ENCODE measurements at places on chromosomes 11 and 22.

DNA sequence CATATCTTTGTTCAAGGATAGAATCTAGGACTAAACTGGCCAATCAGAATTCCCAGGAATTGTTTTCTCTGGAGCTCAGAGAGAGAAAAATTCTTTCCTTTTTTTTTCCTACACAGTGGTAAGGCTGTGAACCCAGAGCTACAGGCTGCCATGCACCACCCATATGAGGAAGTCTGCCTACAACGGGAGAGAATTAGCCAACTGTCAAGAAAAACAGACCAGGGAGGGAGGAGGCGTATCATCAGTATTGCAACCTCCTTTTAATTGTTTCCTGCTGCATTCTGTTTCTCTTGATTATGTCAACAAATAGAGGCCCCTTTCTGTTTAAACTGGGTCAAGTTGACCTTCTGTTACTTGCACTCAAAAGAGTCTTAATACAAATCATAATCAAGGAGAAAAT, 176.5 kb upstream of the UBASH3B start:
- DNase-seq = no peak

GRCh38 chr11:114889594-114890011, 211.3 kb downstream of the NXPE2 start:
- no peak for DNase-seq

- DNase-seq = no peak
Observed at GRCh38 chr22:41683616-41684015, 5.1 kb downstream of the SNU13 start.

DNA sequence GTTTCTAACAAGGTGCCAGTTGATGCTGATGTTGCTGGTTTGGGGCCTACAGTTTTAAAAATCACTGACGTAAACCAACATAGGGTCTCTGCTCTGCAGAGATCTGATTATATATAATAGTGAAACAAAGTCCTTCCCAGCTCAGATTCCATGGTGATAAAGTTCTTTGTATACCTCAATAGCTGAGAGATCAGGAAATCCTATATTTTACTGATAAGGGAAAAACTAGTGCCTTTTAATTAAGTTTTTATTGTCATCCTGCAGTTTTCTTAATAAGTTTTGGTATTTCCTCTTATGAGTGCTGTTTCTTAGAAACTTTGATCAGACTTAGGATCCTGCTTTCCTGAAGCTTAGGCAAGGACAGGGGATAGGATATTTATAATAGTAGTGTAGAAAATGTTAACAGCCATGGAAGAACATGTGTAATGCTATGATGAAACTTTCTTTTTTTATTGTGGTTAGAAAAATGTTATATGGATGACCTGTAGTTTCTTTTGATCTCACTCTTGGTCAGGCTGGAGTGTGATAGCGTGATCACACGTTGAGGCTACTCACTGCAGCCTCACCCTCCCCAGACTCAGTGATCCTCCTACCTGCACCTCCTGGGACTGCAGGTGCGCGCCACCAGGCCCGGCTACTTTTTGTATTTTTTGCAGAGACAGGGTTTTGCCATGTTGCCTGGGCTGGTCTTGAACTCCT, 14.1 kb downstream of the CAPRIN1 start:
- peak; percentile 49 for DNase-seq

- no peak for DNase-seq
Observed at GRCh38 chr22:36386900-36387708, 663 bp downstream of the MYH9 start.

GRCh38 chr11:70074746-70075145, 3.4 kb upstream of the ANO1 start:
- DNase-seq = no peak

GRCh38 chr11:113728814-113729213, 22.7 kb upstream of the TMPRSS5 start:
- peak; percentile 9 for DNase-seq

- DNase-seq = no peak
Observed at GRCh38 chr11:65286686-65287085, 24.9 kb downstream of the POLA2 start.

DNA sequence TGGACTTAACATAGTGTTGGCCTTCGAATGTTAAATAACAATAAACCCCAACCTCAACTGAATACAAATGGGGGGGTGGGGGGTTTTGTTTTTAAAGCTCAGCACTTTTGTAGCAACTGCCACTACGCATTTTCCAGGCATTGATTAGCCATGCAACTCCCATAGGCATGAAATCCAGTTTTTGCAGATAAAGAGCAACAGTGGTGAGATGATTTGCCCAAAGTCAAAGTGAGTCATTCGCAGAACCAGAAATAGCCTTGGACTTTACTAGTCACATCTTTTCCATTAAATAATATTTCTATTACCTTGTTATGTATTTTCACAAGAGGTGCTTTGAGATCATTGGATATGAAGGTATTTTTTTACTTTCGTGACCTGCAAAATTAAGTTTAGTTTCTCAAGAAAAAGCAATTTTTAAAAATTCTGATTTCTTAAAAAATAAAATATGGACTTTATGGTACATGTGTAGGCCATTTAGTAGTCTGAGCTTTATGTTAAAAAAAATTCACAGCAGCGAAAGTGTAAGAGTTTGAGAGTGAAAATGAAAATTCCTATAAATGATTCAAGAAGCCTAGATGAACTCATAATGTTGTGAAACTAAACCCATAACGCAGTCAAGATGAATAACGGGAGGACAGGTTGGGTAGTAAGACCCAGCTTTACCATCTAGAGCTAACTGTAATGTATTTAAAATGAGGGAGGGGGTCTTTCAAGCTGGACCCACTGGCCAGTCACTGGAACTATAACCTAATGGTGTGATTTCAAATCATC, 1.9 kb upstream of the PHF21A start:
- peak; percentile 47 for DNase-seq

DNA sequence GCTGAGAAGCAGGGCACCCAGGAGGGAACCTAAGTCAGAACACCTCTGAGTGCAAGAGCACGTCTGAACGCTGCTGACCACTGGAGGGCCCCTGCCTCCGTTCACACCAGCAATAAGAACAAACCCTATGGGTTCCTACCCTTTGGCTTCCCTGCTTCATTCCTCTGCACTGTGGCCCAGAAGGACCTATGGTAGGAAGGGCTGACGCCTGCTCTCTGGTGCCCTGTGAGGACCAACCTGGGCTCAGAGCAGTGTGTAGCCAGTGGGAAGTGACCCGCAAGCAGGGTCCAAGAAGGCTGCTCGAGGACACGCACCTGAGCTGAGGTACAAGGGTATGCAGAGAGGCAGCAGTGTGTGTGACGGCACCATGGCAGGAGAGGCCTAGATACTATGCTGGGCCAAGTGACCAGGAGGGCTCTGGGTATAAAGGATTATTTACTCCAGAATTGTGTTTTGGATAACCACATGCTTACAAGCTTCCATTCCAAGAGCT, 68.8 kb upstream of the CLTCL1 start:
- no peak for DNase-seq

DNA sequence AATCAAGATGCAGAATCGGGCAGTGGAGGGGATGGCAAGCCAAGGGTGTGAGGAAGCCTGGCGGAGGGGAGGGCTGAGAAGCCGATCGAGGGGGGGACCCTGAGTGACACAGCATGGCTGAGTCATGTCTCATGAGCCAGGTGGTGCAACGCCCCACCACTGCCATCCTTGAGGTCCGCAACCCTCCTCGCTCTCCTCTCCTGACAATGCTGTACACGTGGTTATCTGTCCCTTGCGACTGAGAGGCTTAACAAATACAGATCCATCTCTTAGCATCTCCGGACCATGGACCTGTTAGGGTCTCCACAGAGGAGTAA, 14.2 kb downstream of the SLC22A12 start:
- no peak for DNase-seq

GRCh38 chr11:42544726-42545125, 767.1 kb upstream of the API5 start:
- DNase-seq = no peak

DNA sequence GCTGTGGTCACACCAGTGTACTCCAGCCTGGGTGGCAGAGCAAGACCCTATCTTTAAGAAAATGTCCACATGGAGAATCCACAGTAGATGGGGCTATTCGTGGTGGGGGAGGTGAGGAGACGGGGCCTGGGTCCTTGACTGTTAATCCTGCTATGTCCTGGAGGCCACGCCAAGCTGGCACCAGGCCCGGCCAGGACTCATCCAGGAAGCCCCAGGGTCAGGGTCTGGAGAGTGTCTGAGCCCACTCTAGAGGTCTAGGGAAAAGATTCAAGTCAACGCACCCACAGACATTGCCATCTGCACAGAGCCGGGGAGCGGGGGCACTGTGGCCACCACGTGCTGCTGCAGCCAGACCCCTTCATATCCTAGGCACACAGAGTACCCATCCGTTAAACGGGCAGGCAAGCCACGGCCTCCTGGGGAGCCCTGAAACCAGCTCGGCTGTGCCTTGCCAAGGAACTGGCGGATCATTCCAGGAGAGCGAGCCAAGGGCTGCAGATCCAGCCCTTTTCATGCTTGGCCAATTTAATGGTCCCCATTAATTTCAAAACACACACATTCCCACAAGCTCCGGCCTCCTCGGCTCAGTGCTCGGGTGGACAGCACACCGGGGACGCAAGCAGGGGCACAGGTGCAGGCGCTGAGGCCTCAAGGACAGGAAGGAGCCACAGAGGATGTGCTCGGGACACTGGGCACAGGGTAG, 24.7 kb downstream of the MACROD1 start:
- no peak for DNase-seq

DNA sequence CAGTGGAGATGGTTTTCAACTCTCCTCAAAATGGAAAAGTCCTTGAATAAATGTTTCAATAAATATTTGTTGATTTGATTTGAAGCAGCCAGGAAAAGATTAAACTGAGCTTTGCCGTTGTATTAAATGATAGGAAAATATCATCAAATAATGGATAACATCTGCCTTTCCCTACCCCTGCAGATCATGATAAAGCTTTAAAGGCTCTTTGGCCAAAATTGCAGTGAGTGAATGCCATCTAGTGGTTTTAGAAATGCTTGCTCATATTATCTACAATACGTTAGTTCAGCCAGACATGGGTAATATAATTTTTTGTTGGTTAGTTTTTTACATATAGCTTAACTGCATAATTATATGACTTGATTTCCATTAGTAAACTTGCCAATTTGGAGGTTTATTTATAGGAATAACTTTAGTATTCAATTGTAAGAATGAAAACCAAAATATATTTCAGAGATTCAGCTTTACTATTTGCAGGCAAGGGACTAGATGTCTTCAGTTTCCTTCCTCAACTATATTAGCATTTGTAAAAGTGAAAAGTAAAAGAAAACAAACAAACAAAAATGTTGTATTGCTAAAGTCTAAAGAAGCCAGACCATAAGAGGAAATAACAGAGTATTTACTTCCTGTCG, 159.2 kb downstream of the MSANTD4 start:
- DNase-seq = peak; percentile 80

DNA sequence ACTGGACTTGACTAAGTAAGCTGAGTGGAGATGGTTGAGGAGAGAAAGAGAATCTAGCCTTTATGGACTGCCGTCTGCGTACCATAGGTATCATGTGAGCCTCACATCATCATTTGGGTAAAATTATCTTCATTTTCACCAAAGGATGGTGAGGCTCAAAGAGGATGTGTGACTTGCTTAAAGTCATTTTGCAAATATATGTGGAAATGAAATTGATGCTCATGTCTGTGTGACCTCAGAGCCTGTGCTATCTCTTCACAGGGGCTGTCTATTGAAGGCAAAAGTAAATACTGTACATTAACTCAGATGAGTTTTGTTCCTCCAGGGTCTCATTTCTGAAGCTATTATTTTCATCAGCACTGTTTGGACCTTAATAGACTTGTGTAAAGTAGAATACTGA, 83.3 kb upstream of the ALKBH3 start:
- DNase-seq = no peak

DNA sequence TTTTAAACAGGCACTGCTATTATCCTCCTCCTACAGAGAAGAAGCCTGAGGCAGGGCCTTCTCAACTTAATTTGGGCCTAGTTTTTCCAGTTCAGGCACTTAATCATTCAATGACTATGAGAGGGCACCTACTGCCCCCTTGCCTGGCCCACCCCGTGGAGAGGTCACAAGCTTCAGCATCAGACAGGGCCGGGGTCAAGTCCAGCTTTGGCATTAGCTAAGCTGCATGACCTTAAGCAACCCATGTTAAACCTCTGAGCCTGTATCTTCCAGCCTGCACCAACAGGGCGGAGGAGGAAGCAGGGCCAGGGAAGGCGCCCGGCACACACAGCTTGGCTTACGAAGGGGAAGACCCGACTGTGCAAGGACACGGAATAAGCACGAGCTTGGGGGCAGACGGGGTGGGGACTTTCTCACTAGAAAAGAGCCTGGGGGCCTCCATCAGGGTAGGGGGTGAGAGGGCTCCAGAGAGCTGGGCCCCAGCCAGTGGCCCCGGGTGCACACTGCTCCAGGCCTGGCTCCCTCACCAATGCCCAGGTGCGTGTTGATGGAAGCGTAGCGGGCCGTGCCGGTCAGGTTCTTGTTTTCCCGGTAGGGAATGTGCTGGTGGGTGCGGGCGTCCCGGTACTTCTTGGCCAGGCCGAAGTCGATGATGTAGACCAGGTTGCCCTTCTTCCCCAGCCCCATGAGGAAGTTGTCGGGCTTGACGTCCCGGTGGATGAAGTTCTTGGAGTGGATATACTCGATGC, 16.9 kb downstream of the CSNK1E start:
- DNase-seq = no peak

DNA sequence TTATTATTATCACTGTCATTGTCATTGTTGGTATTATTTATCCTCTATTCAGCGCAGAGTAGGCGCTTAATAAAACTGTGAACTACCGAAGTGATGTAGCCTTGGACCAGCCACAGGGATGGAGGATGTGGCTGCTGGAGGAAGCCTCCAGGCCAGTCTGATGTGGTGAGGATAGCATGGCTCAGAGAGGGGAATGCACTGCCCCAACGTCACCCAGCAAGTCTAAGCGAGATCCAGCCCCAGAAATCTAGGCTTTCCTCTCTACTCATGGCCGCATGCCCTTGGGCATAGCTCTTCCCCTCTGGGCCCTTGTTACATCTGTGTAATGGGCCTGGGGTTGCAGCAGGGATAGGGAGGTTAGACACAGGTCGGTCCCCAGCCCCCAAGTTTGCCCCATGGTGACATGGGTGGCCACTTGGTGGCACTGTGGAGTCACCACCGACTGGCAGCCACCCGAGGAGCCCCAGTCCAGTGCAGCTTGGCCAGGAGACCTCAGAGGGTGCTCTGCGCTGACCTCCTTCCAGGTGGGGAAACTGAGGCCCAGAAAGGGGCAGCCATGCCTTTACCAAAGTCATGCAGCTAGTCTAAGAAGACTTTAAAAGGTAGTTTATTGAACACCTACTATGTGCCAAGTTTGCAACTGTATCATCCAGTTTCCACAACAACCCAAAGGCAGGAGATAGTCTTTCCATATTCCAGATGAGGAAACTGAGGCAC, 395.7 kb downstream of the MN1 start:
- DNase-seq = peak; percentile 60

- DNase-seq = peak; percentile 78
Observed at GRCh38 chr11:119584193-119585042, 144.6 kb downstream of the NECTIN1 start.

- DNase-seq = no peak
Observed at GRCh38 chr22:36726007-36726380, 22.4 kb upstream of the CACNG2 start.

- DNase-seq = no peak
Observed at GRCh38 chr22:42280836-42281235, 10.4 kb upstream of the TCF20 start.

- DNase-seq = no peak
Observed at GRCh38 chr22:29916007-29916544, 33.1 kb downstream of the MTMR3 start.

Data from choroid plexus epithelial cell (primary cell).